ENCODE measurements at places on chromosomes 3 and 15.
A peak's percentile ranks its signal among the peaks of the same experiment; 100 is the strongest.

DNA sequence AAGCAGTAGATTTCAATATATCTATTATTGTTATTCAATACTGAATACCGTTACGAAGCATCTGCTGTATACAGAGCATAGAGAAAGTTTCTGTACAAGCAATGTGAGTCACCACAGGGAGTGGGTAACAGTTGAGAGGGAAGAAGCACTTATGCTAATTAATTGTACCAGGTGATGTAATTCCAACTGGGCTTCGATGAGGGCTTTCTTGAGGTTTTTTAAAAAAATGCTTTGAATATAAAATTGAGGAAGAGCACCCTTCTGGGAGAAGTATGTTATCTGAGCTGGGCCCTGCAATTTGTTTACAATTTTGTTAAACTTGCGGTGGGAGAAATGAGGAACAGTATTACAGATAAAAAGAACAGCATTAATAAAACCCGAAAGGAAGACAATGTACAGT is 197.9 kb downstream of the TPRG1 start:
- no peak for DNase-seq

DNA sequence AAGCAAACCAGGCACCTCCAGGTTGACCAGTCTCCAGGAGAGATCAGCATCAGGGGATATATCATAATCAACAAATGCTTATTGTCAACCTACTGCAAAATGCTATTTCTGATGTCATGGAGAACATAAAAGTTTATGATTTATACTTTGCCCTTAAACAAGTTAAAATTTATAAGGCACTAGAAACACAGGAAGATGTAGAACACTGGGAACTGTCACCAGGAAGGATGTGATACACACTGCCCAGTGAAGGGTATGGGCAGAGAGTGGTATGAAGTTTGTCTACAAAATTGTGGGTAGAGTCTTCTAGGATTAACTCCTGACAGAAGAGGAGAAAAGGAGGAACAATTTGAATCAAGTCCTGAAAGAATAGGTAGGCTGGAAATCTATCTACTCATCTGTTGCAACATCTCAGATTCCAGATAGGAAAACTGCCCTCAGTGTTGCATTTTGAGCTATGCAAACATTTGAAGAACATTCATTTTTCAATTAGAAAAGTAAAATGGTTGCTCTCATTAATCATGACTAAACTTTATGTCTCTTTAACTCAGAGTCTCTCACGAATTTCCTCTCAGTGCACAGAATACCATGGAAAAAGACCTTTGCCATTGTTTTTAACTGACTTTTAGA is 105.9 kb upstream of the SKOR1 start:
- DNase-seq: no peak

DNA sequence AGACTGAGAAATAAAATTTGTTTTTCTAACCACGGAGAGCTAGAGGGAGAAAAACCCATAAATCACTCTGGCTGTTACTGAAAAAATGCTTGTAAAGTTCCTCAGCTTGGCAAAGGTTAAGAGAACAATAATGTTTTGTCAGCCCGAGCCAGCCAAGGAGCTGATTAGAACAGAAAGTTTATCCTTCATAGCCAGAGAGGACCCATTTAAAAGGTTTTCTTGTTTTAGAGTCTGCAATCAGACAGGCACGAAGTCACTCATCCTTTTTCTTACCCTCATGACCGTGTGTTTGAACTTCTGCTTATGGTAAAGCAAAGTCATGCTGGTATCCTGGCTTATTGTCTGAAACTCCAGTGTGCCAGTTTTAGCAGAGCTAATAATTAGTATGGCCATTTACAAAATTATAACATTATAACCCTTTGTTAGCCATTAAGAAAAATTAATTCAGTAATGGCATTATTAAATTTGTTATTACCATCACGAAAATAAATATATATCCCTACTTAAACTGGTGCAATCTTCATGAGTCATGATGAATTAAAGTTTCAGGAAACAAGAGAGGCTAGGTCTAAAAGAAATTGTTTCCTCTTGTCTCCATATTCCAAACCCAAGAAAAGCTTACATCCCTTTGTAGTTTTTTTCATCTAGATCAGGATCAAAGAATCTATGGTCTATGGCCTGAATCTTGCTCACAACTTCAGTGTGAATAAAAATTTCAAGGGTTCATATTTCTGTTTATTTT is 13.5 kb upstream of the STXBP5L start:
- DNase-seq: peak; percentile 91

- DNase-seq: no peak
These were observed 300.1 kb downstream of the ULK4 start for GRCh38 chr3:41661796-41662195.

DNA sequence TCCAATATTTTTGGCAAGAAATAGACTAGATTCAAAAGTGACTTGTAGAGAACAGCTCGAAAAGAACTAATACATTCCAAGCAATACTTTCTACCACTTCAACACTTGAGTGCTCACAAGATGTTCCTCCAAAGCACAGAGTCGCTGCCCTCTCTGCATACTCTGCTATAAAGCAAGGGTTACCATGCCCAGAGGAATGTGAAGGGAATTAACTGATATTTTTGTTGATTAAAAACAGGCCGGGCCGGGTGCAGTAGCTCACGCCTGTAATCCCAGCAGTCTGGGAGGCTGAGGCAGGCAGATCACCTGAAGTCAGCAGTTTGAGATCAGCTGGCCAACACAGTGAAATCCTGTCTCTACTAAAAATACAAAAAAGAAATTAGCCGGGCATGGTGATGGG is 57.6 kb upstream of the CSPG5 start:
- no peak for DNase-seq

DNA sequence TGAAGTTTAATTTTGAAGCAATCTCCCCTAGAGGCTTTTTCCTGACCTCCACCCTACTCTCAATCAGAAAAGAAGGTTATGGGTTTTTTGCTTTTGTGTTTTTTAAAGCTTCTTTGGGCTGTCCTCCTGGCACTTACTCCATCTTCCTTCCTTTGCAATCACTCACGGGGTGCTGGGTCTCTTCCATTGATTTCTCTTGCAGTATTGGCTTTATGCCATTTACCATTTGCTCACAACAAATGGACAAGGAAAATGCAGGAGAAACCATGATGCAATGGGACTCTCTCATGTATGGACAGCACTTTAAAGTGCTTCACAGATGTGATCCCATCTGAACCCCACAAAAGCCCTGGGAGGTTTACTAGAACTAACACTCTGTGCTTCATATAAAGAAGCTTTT is 57.5 kb downstream of the SST start:
- no peak for DNase-seq

GRCh38 chr3:70999730-71000129 is 583.8 kb downstream of the FOXP1 start:
- DNase-seq: no peak

GRCh38 chr15:89116404-89116803 is 28.1 kb downstream of the ABHD2 start:
- no peak for DNase-seq

GRCh38 chr3:58188173-58188564 is 22.6 kb downstream of the DNASE1L3 start:
- no peak for DNase-seq

DNA sequence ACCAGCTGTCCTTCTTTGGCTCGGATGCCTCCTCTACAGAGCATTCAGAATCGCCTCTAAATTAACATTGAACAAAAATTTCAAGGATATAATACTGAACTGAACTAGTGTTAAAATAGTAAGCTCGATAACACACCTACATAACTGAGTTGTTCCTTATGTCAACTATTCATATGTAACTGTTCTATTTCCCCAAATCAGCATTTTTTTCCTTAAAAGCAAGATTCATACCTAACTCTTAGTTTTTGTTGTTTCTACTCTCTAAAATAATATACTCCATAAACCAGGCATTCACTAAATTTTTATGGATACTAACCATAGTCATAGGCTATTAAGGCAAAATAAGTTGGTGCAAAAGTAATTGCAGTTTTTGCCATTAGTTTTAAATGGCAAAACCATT is 32.7 kb upstream of the OSTN start:
- DNase-seq: no peak

DNA sequence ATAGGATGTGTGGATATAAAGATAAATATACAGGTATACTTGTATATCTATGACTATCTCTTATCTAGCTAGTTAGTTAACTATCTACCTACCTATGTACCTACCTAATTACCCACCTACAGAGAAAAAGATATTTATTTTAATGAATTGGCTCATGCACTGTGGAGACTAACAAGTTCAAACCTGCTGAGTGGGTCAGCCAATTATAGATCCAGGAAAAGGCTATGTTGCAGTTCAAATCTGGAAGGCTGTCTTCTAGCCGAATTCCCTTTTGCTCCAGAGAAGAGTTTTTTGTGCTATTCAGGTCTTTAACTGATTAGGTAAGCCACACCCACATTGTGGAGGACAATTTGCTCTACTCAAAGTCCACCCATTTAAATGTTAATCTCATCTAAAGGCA is 335.0 kb downstream of the GRM7 start:
- no peak for DNase-seq

- DNase-seq: no peak
These were observed 194.7 kb downstream of the SQOR start for GRCh38 chr15:45829336-45830153.

- DNase-seq: no peak
These were observed 98.4 kb upstream of the BCL6 start for GRCh38 chr3:187843654-187844053.

All from LNCaP clone FGC (cell line).